ENCODE measurements at places on chromosomes 2 and 18.

DNA sequence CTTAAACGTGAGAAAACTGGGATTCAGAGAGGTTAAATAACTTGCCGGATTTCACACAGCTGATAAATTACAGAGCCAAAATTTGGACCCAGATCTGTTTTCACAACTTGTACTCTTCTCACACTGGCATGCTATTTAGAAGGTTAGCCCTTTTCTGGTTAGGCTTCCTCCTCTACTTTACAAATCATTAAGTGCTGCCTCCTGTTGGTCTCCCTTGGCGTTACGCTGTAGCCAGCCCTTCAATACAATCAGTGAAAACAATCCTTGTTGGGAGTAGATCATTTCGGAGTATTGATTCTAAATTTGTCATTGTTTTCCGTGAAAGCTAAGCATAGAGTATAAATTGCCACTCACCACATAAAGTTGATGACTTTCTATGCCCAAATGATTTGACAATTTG lies 153.5 kb downstream of the ARHGAP15 start:
- no peak for DNase-seq

DNA sequence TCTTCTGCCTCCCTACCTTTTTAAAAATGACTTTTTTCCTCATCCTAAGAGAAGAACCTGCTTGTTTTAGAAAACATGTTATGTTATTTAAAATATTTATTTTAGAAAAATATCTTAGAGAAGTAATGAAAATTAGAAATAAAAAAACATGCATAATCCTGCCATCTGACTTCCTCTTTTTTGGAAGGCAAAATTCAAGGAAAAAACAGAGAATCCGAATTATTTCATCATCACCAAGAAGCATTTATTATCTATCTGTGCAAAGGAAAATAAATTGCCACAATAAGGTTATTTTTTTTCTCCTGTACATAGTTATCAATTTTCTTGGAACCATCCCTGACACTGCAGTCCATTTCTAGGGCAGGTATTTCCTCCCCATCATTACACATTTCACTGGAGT lies 14.4 kb downstream of the SLC39A6 start:
- no peak for DNase-seq

- no peak for DNase-seq
Measured at GRCh38 chr2:98709535-98709934, 21.4 kb downstream of the MGAT4A start.

DNA sequence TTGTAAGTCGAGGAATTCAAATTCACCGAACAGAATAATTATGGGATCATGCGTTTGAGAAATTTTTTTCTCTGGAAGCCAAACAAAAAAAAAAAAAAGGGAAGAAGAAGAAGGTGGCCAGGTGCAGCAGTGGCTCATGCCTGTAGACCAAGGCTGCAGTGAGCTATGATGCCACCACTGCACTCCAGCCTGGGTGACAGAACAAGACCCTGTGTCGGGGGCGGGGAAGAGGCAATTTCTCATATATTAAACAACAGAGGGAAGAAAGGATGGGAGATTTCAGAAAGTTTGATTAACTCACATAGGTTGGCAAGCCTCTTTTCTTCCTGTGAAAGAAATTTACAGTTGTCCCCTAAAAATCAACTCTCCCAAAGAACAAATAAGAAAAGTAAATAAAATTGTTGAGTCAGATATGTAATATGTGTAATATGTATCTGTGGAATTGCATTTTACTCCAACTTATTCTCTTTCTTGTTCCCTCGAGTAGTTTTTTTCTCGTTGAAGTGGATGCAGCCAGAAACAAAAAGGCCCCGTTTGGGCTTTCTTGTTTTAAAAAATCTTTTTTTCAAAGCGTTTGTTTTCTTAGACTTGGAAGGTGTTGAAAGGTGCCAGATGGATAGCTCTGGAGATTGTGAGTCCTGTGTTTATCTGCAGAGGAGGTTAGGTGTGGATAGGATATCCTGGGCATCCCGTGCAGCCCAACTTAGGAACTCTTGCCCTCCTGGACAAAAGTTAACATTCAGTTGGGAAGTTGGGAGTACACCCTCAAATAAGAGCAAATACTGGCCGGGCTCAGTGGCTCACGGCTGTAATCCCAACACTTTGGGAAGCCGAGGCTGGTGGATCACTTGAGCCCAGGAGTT lies 25.4 kb upstream of the FMNL2 start:
- DNase-seq = no peak

DNA sequence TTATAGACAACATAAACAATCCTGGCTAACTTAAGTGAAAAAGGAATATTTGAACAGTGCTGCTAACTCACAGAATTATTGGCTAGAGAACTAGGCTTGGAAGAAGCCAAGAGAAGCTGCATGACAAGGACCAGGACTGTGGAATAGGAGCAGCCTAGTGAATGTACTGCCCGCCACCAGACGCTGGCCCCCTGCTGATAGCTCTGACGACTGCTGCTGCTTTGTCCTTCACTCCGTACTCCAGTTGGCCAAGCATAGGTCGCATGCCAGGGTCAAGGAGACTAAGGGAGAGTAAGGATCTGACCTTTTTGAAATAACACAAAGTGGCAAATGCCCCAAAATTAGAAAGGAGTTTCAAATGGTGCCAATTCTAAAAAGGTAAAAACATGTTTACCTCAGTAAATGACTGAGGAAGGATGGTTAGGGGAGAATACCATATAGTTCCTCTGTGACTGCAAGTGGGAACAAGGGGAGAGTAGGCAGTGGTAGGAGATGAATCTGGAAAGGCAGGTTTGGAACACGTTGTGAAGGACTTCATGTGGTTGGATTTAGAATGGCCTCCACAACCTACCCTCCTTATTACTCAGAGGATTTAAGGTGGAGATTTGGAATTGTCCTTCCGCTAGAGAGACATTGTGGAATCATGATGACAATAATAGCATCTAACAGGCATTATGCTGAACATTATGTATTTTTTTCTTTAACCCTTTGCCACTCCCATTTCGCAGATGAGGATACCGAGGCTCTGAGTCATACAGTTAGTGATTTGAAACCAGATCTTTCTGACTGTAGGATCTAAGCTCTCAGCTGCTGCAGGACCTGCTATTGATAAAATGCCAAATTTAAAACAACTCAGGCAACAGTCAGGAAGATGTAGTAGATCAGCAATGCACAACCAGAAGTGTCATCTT lies 19.5 kb downstream of the STRADB start:
- no peak for DNase-seq

DNA sequence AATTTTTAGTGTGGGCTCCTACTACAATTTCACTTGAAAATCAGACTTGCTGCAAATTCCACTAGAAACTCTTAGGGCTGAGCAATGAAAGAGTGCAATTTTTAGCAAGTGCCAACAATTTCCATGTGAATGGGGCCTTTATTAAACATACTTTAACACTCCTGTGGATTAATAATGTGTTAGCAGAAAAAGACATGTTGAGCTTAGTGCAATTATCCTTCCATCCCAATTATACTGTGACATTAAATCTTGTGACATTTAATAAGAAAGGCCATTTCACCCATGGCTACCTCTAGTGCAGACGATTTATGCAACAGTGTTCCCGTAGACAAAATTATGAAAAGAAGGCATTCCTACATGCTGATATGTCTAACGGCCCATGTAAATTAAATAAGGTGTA lies 639.7 kb downstream of the STK39 start:
- no peak for DNase-seq

GRCh38 chr2:39875182-39875913 lies 96.3 kb upstream of the THUMPD2 start:
- no peak for DNase-seq

Measured in stimulated activated effector memory CD8-positive, alpha-beta T cell treated with anti-CD3 and anti-CD28 coated beads, Interleukin-12 subunit alpha, Interleukin-12 subunit beta, amount 100 ng/mL, for 72 hours (primary cell).